ENCODE measurements at places on chromosomes 3 and 15.

- DNase-seq = no peak
Observed at GRCh38 chr3:195809291-195809785, 2.4 kb downstream of the MUC4 start.

- no peak for DNase-seq
Observed at GRCh38 chr3:25495726-25496253, 67.7 kb downstream of the RARB start.

DNA sequence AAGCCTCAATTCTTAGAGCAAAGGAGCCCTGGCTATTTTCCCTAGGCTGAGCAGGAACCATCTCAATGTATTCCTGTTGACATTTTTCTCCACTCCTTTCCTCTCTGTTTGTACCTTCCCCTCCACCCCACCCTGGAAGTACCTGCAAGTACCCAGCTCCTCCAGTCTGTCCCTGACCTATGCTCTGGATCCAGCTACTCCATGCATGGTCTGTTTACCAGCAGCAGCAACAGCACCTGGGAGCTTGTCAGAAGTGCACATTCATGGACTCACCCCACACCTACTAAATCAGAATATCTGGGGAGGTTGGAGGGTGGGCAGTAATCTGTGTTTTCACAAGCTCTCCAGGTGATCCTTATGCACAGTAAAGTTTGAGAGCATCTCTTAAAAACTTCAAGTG lies 240.7 kb upstream of the UMPS start:
- no peak for DNase-seq

DNA sequence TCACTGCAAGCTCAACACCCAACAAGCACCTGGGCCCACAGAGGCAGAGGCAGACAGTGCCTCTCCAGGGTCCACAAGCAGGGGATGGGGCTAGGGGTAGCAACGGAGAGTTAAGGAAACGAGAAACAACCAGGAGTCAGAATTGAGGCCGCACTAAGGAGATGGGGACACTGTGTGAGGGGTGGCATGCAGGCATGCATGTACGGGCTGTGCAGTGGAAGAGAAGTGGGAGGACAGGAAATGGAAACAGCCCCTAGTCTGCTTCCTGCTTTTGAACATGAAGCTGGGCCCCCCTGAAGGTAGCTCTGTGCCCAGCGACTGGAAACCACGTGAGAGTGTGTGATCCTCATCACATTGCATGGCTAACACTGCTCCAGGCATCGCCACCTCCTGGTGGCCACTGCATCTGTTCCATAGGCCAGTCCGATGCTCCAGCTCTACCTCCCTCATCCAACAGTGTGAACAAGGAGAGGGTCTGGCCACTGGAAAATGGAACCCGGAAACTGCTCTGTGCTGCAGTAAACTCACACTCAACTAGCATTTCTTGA lies 44.0 kb downstream of the XXYLT1 start:
- peak; percentile 48 for DNase-seq

DNA sequence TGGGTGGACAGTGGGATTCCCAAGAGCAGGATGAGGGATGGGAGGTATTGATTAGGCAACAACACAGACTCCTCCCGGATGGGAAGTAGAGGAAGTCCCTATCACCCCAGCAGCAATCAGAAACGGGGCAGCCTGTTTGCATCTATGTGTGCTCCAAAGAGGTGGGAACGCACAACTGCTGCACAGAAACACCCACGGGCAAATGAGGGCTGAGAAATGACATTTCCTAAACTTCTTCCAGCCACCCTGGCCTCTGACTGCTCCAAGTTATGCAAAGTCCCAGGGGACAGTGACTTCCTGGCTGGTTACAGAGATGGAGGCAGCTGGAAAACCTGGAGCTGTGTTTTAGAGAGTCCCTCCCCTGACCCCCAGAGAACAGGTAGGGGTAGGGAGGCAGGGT lies 42.6 kb downstream of the HCN4 start:
- DNase-seq = no peak

DNA sequence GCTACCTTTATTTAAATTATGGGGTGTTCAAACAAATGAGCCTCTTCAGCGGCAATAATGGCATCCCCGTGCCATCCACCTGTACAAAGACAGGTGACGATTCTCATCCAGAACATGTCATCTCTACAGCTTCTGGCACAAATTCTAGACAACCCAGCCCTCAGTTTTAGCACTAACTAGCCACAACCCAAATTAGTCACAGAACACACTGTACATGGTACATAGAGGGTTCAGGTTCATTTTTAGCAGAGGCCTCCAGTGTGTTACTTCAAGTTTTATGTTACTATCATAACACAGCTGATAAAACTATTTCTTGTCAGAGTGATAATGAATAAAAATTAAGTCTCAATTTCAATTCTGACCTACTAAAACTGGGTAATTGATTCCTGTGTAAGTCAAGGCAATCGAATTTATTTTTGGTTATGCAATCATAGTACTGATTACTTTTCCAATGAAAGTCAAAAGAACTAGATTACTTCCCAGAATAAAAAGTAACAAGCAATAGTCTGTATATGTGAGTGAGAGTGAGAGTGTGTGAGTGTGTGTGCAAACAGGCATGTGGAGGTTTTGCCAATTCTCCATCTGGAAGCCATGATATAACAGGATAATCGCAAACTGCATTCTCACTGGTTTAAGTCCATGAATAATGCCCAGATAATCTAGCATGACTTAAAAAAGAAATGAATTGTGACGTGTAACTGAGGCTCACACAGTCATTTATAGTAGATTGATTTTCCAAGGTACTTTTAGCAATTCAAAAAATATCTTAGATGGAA lies 37.4 kb downstream of the SHQ1 start:
- no peak for DNase-seq

DNA sequence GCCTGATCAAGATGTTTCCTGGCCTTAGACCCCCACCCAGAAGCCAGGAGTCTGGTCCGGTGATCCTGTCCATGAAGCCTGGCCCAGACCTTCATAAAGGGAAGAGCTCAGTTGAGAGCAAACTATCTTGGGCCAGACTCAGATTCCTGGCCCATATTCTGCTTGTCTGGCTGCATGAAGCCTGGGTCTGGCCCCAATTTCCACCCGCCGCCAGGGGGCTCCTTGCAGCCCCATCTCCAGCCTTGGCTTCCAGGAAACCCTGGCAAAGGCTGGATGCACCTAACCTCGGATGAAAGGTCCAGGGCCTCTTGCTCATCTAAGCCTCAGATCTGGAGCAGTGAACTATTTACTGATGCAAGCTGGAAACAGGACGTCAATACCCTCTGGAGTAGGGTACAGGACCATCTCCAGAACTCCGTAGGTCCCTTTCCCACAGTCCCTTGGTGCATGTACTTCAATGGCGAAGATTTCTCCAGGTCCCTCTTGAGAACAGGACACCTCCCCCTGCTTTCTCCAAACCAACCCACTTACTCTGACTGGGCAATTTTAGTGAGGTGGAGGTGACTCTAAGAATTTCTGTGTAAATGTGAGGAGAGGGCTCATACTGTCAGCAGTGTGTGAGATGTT lies 5.6 kb downstream of the FOXL2 start:
- DNase-seq = peak; percentile 79

DNA sequence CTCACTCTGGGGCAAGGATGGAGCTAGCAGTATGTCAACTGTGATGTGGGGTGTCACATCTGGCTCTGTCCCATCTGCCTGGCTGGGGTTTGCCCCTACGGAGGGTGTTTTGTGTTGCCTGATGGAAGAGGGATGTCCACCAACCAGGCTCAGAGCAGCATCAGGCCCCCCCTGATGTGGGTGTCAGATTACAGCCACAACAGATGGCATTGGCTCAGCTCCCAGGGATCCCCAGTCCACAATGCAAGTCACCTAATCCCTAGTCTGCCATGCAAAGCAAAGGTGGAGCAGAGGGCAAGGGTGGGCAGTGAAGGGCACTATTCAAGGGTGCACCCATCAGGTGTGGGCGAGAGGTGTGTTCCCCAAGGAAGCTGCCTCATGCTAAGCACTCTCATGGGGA lies 48.9 kb upstream of the AMOTL2 start:
- peak; percentile 51 for DNase-seq

DNA sequence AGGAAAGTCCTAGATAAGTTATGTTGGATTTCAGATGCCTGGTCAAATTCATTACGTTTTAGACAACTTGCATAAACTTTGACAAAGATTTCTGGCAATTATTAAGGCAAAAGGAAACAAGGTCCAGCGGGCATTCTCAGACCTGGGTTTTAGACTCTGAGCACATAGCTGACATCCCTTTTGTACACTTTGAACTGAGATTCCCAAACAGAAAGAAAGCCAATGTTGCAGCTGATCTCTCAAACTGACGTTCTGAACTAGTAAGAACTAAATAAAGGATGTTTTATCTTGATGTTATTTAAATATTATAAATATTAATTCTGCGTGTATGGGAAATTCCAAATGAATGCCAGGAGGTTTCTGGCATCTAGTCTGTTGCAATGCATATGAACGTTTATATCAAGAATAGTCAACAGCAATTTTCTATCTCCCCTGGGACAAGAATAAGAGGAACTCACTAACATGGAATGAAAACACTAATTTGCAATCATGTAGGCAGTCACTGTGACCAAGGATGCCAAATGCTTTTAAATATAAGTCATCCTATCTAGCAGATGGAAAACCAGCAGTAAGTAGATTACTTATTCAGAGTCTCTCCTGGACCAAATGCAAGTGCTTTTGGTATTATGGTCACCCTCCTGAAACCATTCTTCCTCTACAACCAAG lies 202.1 kb downstream of the GREM1 start:
- no peak for DNase-seq

GRCh38 chr15:98671060-98672008 lies 23.0 kb downstream of the IGF1R start:
- peak; percentile 52 for DNase-seq

DNA sequence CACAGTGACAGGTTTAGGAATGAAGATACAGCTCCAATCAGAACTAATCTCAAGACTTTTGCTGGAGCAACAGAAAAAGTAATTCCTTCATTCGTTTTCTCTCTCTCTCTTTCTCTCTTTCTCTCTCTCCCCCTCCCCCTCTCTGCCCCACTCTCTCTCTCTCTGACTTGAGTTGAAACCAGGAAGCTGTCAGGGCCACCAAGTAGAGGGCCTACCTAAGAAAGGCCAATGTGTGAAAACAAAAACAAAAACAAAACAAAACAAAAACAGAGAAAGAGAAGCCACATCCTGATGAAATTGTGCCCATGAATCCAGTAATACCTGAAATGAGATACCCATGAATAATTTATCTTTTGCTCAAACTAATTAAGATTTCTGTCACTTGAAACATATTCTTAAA lies 72.9 kb downstream of the ATP8B4 start:
- no peak for DNase-seq

- no peak for DNase-seq
Observed at GRCh38 chr3:182797876-182798275, 4.6 kb downstream of the ATP11B start.

DNA sequence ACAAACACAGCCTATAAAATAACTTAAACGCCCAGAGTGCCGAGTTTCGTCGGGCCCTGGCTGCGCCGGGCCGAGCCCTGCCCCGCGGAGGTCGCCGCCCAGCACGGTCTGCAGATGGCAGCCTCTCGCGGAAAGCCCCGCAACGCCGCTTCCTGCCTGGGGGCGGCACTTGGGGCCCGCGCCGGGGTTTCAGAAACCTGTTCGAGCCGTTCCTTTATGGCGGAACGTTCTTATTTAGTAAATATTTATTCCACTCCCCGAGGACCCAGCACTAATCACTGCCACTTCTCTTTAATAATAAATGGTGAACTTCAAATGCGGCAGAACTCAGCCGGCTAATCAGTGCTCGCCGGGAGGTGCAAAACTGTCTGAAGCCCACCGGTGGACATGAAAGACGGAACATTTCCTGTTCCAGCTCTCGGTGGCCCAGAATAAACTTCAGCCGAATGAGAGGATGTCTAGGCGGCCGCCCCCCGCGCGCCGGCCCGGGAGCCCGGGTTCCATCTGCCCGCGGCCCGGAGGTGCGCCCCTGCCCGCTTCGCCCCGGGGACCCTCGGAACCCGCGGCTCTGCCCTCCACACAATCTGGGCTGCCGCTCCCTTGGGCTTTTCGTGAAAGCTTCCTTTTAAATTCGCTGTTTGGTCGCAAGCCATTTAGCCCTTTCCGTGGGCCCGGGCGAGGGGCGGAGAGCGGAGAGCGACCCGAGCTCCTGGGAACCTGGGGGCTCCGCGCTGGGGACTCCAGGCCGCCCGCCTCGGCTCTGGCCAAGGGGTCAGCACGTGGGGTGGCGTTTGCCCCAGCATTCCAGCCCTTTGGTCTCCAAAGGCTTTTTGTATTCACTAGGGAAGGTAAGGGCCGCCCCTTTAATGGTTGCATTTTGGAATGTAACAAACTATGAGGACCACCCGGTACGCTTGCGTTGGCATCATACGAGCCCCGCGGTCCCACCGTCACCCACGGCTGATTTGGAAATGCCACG lies 110.8 kb upstream of the ATP11B start:
- DNase-seq = peak; percentile 87

DNA sequence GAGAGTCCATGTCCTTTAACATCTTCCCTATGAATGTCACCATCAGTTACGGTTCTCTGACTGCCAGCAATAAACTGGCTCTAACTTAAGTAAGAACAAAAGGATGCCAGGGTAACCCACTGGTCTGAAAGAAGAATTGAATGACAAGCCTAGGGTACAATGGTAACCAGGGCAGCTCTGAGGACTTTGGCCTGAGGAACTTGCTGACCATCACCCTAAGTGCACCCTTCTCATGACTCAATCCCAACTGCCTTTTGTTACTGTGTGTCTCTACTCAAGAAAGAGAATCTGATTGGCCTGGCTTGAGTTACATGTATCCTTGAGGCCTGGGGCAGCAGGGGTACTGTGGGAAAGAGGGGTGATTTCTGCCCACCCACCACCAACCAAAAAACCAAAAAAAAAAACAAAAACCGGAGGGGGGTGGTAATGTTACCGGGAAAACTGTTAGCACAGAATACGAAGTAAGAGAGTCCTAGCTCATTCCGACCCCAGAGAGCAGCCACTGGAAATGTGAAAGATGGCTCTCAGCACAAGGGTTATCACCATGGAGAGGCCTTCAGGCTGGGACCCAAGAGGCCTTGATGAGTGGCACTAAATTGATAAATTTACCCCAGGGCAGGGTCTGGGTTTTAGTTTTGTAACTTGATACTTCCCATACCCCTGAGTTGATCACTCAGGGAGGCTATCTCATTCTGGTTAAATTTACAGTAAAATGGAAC lies 9.3 kb upstream of the SLC28A1 start:
- no peak for DNase-seq

- no peak for DNase-seq
Observed at GRCh38 chr3:32996755-32997091, 45.3 kb downstream of the CCR4 start.

GRCh38 chr15:51696566-51696965 lies 15.3 kb downstream of the SCG3 start:
- no peak for DNase-seq

DNA sequence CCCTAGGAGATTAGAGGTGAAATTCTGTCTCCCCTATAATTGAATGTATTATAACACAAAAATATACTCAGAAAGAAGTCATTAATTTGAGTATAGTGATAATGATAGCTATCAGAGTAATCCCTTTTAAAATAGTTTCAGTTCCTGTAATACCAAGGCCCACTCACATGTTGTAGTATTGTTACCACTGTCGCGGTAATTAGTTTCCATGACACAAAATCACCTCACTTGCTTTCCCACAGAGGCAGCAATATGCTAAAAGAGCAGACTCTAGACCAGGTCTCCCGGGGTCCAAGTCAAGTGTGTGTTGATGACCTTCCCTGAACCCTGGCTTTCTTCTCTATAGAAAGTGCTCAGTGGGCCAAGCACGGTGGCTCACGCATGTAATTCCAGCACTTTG lies 39.5 kb upstream of the NSMCE3 start:
- DNase-seq = no peak

GRCh38 chr3:14900881-14901873 lies 46.2 kb upstream of the NR2C2 start:
- DNase-seq = no peak

GRCh38 chr15:34132881-34133280 lies 31.0 kb downstream of the PGBD4 start:
- no peak for DNase-seq
